ENCODE measurements at places on chromosomes 4 and X.

GRCh38 chr4:132063829-132064228, 1085.3 kb upstream of the PCDH10 start:
- no peak for DNase-seq

GRCh38 chr4:83920375-83920774, 384.5 kb downstream of the GPAT3 start:
- DNase-seq, result no peak

- no peak for DNase-seq
These were observed 7.5 kb upstream of the CXCL8 start for GRCh38 chr4:73732759-73733431.

DNA sequence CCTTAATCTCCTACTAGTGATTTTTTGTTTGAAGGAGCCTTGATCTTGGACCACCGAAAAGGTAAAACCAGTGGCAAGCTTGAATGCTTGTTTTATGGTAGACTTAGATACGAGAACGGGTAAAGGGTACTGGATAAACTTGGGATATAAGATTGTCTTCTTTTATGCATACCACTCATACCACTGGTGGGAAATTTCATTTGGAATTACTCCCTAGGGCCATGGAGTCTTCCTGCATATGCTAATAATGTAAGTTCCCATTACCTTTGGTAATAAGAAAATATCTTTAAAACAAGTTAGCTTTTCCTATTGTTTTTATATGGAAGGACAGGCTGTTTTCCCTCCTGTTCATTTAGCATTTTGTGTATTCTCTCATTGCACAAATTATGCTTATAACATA, 11.7 kb downstream of the SMARCAD1 start:
- DNase-seq, result no peak

- DNase-seq, result no peak
These were observed 161.7 kb downstream of the RBMX2 start for GRCh38 chrX:130563476-130563875.

DNA sequence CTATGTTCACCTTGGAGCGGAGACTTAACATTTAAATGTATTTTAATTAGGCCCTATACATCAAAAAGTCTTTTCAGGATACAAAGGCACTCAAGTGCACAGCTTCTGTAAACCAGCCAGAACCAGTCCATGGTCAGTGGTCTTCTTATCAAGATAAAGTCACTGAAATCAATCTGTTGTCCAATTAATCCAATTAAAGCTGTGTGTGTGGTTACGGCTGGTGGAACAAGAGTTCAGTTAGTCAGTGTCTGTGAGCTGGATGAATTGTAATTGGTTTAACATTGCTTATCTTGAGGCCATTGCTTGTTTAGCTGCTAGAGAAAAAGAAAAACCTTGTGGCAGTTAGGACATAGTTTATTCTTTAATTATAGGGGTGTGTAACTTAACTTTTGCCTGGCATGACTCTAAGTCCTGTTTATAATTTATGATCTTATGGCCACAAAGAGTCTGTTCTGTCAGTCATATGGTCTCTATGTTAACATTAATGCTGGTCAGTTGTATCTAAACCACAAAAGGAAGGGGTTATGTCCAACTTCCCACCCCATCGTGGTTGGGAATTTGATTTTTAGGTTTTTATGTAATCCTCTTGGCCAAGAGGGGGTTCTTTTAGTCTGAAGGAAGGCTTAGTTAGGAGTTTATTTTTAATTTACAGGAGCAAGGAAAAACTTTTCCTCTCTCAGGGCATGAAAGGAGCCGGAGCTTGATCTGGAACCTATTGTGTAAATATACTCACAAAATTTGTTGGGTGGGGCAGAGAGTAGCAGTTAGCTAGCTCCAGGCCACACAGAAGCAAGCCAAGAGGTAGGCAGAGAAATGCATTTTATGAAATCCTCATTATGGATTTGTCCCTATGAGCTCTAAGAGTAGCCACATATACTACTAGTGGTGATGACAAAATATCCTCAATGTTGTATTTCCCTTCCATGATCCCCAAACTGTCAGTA, 665.7 kb upstream of the ACTRT1 start:
- no peak for DNase-seq

DNA sequence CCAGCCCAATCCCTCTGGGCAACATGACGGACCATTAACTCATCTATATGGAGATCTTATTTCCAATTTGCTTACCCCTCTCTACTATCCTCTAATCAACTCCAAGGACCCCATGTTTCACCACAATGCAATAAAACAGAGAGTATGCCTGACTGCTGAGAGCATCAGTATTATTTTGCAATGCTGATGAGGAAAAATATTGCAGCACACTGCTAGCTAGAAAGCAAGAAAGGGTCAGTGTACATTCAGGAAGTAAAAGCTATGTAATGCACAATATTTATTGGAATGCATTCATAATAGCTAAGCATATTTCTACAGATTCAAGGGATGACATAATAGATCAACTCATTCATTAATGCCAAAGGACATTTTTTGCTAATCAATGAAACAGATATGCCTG, 33.2 kb downstream of the ARAP2 start:
- DNase-seq, result no peak

GRCh38 chr4:104138116-104138515, 356.6 kb downstream of the CXXC4 start:
- DNase-seq, result no peak

GRCh38 chr4:181538431-181538830, 704.8 kb upstream of the TENM3 start:
- DNase-seq, result no peak

DNA sequence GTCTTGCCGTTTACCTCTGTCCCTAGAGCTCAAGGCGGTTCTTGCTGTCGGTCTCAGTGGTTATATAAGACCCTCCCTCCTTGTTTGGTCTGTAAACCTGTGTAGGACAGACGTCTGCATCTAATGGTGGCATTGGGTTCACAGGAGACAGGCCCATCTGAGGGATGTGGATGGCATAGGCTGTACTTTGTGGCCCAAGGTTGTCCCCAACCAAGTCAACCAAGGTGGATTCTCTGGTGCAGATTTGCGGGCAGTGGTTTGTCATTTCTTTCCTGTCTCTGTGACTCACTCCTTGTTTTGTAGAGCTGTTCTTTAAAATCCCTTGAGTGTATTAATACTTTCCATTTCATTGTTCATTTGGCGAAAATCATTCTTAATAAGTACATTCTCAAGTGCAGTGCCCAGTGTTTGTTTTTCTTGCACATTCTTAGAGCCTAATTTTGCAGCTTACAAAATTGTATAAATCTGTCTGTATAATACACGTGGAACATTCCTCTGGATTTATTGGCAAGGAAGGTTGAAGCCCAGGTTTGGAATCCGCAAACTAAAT, 68.0 kb upstream of the TLR2 start:
- no peak for DNase-seq

- no peak for DNase-seq
These were observed 53.2 kb upstream of the CDKN2AIP start for GRCh38 chr4:183391204-183391603.

DNA sequence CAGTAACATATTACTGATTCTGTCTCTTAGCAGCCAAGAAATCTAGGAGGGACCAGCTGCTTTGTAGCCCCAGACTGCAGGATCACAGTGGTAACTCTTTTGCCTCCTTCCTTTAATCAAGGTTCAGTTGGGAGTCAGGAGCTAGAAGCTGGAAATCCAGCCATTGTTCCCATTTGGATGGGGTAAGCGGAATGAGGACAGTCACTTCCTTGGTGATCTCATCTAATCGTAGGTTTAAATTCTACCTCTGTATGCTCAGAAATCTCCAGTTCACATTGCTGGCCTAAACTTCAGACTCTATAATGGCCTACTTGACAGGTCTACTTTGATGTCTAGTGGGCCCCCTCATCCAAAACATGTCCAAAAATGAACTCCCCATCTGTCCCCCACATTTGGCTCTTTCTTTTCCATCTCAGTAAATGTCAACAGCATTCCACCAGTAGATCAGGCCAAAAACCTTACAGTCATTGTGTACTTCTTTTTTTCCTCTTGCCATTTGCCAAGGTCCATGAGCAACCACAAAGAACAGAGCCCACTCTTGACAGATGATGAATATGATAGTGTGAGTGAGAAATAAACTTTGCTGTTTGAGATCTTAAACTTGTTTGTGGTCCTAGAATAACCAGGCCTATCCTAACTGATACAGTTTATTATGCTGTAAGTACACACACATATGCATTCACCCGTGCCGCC, 40.1 kb downstream of the WWC2 start:
- no peak for DNase-seq

DNA sequence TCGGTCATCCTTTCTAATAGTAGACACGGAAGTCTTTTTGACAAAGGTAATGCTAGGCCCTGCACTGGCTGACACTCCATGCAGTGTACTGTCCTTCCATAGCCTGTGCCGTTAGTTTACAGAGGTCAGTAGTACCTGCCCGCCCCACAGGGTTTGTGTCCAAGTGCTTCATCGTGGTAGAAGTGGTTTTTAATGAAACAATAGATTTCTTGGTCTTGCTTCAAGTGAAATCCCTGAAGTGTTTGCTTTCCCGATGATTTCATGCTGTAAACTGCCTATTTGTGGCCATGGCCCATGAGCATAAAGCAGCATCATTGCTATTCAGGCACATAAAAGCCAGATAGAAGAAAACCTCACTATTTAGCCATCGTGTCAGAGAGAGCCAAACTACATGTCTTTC, 139.3 kb downstream of the GPR143 start:
- DNase-seq, result no peak

DNA sequence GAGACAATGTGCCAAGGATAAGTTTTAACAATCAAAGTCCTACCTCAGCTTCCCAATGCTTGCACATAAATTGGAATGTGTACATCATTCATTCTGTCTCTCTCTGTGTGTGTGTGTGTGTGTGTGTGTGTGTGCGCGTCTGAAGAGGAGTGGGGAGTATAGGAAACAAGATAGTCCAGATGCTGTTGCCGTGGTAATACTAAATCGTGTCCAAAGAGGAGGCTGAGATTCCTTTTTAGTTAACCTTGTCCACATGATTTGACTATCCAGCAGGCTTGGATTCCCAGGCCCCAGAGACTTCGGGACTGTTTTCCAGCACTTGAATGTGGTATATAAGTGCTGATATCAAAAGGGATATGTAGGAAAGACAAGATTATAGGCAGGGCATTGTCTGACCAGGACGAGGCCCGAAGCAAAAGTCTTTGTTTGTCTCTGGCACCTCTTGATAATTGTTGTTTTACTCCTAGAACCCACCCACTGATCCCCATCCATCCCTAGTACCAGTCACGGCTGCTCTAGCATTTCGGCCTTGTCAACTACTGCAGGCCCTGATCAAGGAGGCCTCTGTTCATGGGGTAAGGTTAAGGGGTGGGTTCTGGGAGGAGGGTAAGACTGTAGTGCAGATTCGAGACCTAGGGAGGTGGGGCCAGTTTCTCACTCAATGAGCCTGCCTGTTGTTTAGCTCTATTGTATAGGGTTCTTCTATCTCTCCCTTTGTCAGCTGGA, 3.9 kb downstream of the PLP1 start:
- DNase-seq, result no peak

- no peak for DNase-seq
These were observed 176.7 kb downstream of the SLC39A8 start for GRCh38 chr4:102168580-102168979.

DNA sequence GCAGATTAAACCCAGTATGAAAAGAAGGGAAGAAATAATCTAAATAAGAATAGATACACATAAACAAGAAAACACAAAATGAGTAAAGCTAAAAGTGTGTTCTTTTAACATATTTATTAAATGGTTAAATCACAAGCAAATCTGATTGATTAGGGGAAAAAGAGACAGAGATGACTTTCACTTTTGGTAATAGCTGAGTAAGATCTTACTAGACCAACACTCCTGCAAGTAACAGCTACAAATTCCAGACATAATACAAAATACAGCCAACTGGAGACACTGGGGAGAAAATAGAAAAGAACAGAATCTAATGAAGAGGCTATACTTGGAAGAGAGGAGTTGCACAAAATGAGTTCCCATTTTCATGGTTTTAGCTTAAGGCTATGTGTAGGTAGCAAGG, 33.5 kb downstream of the OR13H1 start:
- DNase-seq, result no peak

DNA sequence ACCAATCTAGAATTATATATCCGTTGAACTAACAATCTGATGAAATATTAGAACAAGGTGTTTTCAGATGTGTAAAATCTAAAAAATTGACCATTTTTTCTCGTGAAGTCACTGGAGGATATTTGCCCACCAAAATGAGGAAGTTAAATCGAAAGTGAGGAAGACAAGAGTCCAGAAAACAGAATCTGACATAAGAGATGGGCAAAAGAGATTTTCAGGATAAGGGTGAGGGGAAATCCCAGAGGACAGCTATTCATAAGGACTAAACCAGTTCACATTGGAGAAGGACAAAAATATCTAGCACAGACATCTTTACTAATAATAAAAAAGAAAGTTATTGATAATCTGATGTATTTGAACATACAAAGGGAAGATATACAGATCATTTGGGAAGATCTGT, 18.7 kb upstream of the ALG13 start:
- DNase-seq, result peak; percentile 45

GRCh38 chr4:186761393-186761792, 37.7 kb upstream of the FAT1 start:
- DNase-seq, result no peak

DNA sequence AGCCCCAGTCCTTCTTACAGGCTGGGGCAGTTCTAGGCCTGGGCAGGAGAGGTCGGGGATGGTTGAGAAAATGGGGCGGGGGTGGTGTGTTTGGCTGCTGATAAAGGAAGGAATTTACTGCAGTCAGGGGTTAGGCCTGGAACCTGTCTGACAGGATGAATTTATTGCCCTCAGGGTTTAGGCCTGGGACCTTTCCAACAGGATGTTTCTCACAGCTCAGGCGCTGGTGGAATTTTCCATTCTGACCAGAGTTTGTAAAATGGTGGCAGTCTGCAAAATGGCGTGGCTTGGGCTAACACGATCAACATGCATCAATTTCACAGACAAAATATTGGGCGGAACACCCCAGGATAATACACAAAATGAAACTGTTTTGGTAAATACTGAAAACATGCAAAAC, 83.5 kb upstream of the SPIN4 start:
- DNase-seq, result no peak

GRCh38 chr4:27087306-27088045, 226.8 kb downstream of the STIM2 start:
- DNase-seq, result peak; percentile 28

DNA sequence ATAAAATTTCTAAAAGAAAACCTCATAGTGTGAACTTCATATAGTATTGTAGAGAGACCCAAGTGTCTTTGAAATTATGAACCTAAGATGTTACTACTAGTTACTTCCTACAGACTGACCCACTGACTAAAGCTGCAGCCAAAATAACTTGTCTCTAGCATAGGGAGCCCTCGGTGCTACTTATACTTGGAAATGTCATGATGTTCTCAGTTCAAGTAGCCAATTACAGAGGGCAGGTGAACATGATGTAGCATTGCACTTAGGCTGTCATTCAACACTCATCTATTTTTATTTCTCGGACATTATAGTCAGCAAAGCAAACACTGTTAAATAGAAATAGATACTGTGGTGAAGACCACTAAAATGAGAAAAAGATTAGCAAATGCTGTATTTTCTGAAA, 165.6 kb downstream of the AREG start:
- DNase-seq, result no peak

GRCh38 chr4:64394469-64394868, 14.8 kb downstream of the TECRL start:
- DNase-seq, result no peak

DNA sequence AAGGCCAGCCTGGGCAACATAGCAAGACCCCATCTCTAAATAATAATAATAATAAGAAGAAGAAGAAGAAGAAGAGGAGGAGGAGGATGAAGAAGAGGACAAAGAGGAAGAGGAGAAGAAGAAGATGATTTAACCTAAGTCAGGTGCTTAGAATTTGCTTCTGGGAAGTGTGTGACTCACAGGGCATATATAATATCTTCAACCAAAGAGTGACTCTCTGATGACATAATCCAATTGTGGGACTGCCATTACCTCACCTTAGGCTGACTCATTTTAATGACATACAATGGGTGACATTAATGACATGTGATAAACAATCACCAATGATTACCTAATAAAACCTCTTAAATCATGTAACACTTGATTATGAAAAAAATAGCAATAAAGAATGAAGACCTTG, 32.7 kb upstream of the MBTPS2 start:
- DNase-seq, result no peak

Data from Karpas-422 (cell line).